Activated T-cell treated with anti-CD3 and anti-CD28 coated beads, Interleukin-2, amount 50 U/mL, for 24 hours (primary cell): ENCODE measurements at places on chromosomes 5 and 9.

GRCh38 chr5:170143710-170144109, 38.0 kb downstream of the FOXI1 start:
- DNase-seq, result no peak

GRCh38 chr5:167307042-167307441, 984.4 kb upstream of the WWC1 start:
- DNase-seq, result no peak

GRCh38 chr9:22342491-22343217, 104.0 kb upstream of the DMRTA1 start:
- DNase-seq, result no peak

DNA sequence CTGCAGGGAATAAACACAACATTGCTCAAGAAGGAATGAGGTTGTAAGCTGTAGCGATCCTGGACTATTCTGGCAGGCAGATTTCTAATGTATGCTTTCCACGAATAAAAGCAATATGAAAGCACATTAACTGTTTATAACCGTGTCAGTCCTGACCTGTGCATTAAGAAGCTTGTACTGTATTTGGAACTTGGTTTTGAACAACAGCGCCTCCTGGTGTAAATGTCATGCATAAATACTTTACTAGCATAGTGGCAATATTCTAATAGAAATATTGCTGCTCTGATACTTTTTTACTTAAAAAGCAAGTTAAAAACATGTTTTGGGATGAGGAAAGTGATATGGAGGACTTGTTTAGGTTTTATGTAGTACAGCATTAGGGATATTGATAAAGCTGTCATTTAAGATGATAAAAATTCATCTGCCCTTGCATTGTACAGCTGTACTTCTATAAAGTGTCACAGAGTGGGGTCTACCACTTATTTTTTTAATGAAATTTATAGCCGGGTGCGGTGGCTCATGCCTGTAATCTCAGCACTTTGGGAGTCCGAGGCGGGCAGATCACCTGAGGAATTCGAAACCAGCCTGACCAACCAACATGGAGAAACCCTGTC, 70.7 kb upstream of the GNE start:
- DNase-seq, result no peak

GRCh38 chr5:63697811-63698210, 264.4 kb downstream of the HTR1A start:
- DNase-seq, result no peak

DNA sequence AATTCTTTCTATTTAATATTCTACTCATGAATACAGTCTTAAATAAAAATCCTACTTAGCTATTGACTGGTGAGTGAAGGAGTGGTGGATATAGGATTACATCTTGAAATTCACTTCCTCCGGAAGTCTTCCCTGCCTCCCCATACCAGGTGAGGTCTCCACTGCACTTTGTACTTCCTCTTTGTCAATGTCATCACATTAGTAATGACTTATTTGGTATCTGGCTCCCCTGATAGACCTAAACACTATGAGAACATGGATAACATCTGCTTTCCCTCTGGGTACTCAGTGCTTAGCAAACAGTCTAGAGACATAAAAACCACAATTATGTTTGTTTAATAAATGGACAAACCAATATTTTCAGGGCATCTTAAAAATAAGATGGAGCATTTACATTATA, 532.1 kb downstream of the PDE4D start:
- no peak for DNase-seq

DNA sequence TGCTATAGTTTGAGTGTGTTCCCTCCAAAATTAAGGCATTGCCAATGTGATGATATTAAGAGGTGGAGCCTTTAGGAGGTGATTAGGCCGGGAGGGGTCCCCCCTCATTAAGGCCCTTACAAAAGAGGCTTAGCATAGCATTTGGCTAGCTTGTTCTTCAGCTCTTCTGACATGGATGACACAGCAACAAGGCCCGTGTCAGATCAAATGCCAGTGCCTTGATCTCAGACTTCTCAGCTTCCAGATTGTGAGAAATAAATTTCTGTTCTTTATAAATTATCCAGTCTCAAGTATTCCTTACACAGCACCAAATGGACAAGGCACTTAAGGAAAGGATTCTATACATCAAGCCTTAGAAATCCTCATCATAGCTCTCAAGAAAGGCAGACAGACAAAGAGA, 31.8 kb downstream of the SLC38A9 start:
- no peak for DNase-seq

- DNase-seq, result no peak
Measured at GRCh38 chr5:154761046-154761736, 6.0 kb downstream of the LARP1 start.
